ENCODE measurements at places on chromosomes 4 and X.

GRCh38 chr4:2449511-2450392, 19.2 kb upstream of the RNF4 start:
- no peak for DNase-seq

DNA sequence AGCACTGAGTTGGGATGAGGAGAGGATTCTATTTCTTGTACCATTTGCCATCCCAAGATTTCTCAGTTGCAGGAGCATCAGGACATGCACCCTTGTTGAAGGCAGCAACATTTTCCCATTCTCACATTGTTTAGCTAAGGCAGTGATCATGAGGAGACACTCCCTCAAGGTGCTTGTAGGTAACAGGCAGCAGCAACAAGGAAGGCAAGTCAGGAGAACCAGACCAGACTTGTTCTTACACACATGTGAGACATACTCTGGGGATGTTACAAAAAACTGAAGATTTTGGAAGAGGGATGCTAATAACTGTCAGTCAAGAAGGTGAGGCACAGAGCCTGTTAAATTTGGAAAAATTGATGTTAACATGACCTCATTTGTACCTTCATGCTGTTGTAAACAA, 15.5 kb upstream of the HPGDS start:
- DNase-seq: no peak

GRCh38 chr4:27198246-27198645, 337.6 kb downstream of the STIM2 start:
- no peak for DNase-seq

DNA sequence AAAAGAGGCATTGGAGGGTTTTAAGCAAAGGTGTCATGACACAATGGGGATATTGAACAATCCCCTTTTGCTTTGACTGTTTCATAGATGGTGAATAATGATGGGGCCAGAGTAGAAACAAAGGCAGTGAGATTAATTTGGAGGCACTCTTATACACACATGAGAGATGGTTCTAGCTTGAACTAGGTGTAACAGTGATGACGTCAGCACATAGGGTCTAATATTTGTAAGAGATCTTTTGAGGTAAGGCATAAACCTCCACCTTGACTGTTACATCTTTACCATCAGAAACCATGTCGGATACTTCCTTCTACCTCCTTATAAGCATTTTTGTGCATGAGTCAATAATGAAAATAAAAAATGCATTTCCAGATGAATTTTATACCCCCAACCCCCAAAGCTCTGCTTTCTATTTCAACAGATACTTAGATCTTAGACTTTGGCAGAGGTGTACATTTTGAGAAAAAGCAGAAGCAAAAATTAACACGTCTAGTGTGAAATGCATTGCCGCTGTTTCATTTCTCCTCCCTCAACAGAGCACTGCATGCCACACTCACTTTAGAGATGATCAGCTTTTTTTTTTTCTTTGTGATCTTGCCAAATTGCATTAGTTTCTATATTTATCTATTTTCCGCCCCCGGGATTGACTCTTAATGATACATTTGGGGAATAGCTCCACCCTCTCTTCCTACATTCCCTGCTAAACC, 87.2 kb downstream of the HS3ST1 start:
- DNase-seq: no peak

- DNase-seq: no peak
Observed at GRCh38 chr4:81471298-81471587, 464 bp downstream of the RASGEF1B start.

DNA sequence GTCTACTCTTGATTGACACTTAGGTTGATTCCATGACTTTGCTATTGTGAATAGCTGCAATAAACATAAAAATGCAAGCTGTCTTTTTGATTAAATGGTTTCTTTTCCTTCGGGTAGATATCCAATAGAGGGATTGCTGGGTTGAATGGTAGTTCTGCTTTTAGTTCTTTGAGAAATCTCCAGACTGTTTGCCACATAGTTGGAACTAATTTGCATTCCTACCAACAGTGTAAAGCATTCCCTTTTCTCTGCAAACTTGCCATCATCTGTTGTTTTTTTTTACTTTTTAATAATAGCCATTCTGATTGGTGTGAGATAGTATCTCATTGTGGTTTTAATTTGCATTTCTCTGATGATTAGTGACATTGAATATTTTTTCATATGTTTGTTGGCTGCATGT, 122.2 kb upstream of the PRKG2 start:
- no peak for DNase-seq

DNA sequence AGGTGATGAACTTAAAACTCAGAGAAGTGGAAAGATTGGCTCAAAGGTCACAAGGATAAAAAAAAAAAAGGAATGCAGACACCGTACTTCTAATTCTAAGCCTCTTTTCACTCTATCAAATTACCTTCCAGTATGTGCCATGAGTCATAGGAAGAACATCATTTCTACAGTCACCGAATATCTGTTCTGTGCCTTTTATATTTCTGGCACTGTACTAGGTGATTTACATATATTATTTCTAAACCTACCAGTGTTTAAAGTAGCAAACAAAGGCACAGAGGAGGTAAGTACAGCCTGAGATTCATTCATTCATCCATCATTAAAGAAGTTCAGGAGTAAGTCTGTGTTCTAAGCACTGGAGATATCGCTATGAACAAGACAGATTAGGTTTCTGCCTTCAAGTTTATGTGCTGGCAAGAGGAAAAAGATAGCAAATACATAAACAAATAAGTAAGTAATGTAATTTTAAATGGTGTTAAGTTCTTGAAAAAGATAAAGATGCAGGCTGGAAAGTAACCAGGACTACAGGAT, 65.3 kb downstream of the PALLD start:
- DNase-seq: no peak

DNA sequence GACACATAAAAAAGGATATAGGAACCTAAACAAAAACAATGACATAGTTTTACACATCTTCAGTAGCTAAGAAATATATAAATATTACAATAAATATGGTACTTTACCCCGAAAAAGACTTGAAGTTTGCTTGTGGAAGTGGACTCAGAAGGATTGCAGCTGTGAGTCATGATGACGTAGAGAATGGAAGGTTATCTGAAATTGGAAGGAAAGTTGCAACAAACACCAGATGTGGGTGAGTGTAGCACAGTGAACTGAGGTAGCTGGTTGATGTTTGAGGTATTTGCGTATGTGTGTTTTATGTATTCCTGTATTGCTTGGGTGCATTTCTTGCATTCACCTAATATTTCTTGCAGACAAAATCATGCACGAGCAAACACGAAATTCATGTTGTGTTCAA, 113.0 kb downstream of the ARX start:
- no peak for DNase-seq

DNA sequence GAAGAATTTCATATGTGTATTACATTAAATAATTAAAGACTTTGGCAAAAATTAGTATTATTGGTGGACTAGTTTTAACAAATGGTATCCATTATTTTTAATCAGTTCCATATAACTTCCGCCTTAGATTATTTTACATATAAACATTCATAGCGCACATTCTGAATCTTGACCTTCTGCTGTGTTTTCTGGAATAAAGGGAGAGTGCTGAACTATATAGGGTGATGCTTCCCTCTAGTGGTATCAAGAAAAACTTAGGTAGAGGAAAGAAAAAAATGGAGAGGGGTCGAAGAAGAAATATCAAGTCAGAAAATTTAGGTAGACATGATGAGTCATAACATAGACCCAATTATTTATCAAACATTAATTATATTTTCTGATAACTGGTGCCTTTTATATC, 155.6 kb upstream of the PACRGL start:
- peak; percentile 63 for DNase-seq

- no peak for DNase-seq
Observed at GRCh38 chr4:108488865-108489264, 131.5 kb upstream of the RPL34 start.

GRCh38 chrX:69138118-69138390, 27.2 kb downstream of the PJA1 start:
- DNase-seq: no peak

DNA sequence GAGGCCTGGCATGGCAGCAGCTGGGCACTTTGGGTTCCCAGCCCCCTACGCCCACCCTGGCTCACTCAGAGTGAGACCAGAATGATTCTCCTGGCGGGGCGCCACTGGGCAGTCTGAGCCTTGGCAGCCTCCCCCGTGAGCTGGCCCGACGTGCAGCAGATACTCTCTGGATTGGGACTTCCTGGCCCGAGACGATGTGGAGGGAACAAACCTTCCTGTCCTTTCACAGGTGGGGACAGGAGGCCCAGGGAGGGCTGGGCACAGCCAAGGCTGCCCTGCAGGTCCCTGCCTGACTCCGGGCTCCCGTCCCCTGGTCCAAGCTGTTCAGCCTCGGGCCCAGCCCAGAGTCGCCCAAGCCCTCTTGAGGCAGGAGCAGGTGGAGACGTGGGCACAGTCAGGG, 17.9 kb upstream of the ADD1 start:
- no peak for DNase-seq

GRCh38 chr4:72994670-72995069, 74.8 kb downstream of the COX18 start:
- no peak for DNase-seq

GRCh38 chr4:85600501-85600900, 125.6 kb downstream of the ARHGAP24 start:
- no peak for DNase-seq

- DNase-seq: no peak
Observed at GRCh38 chr4:88202443-88202842, 44.0 kb upstream of the ABCG2 start.

DNA sequence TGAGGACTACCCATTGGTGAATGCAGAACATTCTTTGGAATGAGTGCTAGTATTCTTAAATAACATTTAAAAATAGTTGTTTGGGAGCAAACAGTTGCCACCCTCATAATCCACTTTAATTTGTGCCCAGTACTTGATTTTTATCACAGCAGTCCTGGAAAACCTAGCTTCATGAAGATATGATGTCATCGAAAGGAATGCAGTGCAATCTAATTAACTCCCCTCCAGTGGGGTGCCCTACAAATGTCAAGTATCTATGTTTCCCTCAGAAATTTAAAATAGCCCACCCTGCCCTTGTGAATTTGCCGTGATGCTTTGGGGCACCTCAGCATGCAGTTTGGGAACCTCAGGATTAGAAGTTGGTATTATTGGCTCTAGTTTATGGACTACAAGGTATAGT, 5.4 kb downstream of the RAB9A start:
- no peak for DNase-seq

DNA sequence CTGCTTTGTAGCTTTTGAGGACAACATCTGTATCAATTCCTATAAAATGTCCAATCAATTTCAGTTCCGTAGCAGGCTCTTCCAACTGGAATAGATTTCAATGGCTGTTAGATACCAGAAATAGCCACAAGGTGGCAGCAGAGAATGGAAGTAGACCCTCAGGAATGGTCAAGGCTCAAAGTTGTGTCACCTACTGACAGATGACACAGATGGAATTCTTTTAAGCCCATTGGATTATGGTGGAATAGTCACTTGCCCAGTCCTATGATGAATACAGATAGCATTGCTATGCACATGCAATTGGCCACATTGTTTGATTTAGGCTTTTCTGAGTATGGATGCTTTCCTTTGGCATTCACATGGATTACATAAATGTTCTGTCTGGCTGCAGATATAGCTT, 130.4 kb upstream of the RADX start:
- DNase-seq: peak; percentile 73

- no peak for DNase-seq
Observed at GRCh38 chrX:42396136-42396535, 381.8 kb downstream of the PPP1R2C start.

GRCh38 chr4:122224348-122224747, 72.2 kb downstream of the BLTP1 start:
- peak; percentile 41 for DNase-seq

GRCh38 chr4:140298001-140298400, 75.4 kb upstream of the SCOC start:
- DNase-seq: no peak

GRCh38 chrX:11461201-11462001, 168.2 kb downstream of the AMELX start:
- DNase-seq: no peak

GRCh38 chrX:118723376-118723775, 4.0 kb upstream of the IL13RA1 start:
- no peak for DNase-seq

DNA sequence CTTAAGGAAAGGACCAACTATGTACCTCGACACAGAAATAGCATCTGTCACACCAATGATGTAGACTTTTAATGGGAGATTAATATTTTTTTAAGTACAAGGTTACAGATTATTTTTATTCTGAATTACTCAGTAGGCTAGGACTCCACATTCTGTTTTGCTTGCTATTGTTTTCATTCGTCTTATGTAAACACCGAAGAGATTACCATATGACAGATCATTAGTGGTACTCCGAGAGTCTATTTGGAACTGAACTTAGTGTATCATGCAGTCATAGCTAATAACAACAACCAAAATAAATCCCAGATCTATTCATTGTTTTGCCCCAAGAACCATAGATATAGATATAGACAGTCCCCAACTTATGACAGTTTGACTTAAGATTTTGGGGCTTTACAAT, 139.7 kb upstream of the SPRY1 start:
- DNase-seq: no peak

DNA sequence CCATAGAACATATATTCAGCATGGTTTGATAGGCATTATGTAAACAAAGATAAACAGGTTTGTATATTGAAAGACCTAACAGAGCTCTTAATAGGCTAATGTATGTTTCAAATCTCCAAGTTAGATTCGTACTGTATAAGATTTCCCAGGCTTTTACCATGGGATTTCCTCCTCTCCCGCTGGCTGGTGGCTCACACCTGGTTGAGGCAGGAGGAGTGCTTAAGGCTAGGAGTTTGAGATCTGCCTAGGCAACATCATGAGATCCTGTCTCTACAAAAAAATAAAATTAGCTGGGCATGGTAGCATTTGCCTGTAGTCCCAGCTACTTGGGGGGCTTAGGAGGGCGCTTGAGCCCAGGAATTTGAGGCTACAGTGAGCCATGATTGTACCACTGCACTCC, 5.4 kb downstream of the CPE start:
- no peak for DNase-seq

DNA sequence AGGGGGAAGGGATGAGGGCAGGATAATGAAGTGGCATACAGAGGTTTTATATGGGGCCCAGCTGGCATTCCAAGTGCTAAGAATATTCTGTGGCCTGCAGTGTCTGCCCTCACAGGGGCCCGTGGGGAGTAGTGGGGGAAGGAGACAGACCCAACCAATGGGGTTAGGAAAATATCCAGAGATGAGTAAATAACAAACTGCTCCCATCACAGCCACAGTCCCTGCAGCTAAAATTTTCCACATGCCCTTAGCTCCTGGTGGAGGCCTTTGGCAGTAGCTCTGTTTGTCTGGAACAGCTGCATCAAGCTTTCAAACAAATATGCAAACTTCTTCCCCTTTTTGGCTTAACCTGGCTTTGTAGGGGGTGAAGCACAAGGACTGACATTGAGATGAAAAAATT, 3.1 kb downstream of the SRPX2 start:
- no peak for DNase-seq
